ENCODE measurements at places on chromosomes 7 and 10. TPM values are rescaled to one million over a fixed set of nuclear protein-coding genes. Genes with fewer than 3 reads are reported as not detected.

Gene CROT
- 7.3 TPM for total RNA-seq

Gene GIMAP7
- not detected for total RNA-seq

Gene GPER1
- 0.79 TPM for total RNA-seq

Gene TUBAL3
- 0.52 TPM for total RNA-seq

Gene SPDYE17
- total RNA-seq: not detected

Gene SAP25
- 0.28 TPM for total RNA-seq

Gene CCL26
- 7.8 TPM for total RNA-seq

Gene SPDYE6
- total RNA-seq: not detected

Gene SPDYE5
- total RNA-seq: not detected

Gene MARVELD1
- total RNA-seq: 36.8 TPM

Gene TAS2R4
- total RNA-seq: 0.33 TPM

Gene EMX2
- not detected for total RNA-seq

Gene GRM3
- not detected for total RNA-seq

Gene LRRC17
- 0.10 TPM for total RNA-seq

Gene TEX47
- not detected for total RNA-seq

Gene EIF5AL1
- total RNA-seq: 2.3 TPM

Gene ORAI2
- total RNA-seq: 35.4 TPM

Gene RET
- 0.50 TPM for total RNA-seq

Gene GPR37
- total RNA-seq: 0.62 TPM

Gene DYNC1I1
- not detected for total RNA-seq

Data from A549 treated with DMSO at 1 μM for 4 hours (cell line).